ENCODE measurements at places on chromosomes 13 and 19.

GRCh38 chr19:56112313-56112709 is 8.8 kb downstream of the ZNF787 start:
- DNase-seq, result no peak

GRCh38 chr13:103022336-103022735 is 43.9 kb downstream of the SLC10A2 start:
- DNase-seq, result no peak

DNA sequence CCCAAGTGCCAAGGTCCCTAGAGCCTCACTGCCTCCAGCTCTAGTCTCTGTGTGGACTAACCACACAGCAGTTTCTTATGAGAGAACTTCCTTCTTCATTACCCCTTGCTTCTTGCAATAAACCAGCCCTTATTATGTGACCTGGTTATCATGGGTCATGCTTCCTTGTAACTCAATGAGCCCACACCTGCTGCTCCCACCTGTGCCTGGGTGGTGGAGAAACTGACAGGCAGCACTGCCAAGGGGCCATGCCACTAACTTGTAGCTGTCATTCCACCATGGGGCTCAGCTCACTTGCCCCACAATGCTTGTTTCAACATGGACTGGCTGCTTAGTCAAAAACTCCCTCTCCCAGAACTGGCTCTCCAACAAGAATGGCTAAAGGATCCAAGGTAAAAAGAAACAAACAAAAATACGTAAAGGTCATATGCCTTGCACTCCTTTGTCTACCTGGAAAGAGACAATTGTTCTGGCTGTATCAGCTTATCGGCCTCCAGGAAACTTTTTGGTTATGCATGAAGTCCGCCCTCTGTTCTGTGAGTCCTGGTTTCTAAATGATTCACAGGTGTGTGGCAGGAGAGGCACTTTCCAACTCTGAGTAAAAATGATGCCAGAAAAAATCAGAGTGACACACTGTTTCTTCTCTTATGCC is 446.4 kb downstream of the COG6 start:
- no peak for DNase-seq

- no peak for DNase-seq
These were observed 2.8 kb downstream of the ADGRL1 start for GRCh38 chr19:14203177-14203576.

GRCh38 chr13:26786651-26787295 is 26.2 kb upstream of the GPR12 start:
- DNase-seq, result no peak

DNA sequence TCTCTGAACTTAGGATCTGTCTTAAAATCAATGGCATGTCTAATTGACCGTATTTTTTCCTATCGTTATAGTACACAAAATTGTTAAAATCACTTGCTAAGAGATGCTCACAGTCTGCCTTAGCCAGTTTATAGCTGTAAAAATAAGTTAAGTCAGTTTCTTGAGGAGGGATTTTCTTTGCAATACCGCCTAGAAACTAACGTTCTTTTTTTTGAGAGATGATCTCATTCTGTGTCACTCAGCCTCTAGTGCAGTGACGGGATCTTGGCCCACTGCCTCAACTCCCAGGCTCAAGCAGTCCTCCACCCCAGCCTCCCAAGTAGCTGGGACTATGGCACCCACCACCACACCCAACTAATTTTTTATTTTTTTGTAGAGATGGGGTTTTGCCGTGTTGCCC is 4.4 kb downstream of the CKAP2 start:
- DNase-seq, result no peak

All from OCI-M1 (cell line).